Bronchial epithelial cell (primary cell): ENCODE measurements at places on chromosomes 2 and 18.

- no peak for DNase-seq
Observed at GRCh38 chr2:160952464-160953254, 207.6 kb upstream of the TANK start.

DNA sequence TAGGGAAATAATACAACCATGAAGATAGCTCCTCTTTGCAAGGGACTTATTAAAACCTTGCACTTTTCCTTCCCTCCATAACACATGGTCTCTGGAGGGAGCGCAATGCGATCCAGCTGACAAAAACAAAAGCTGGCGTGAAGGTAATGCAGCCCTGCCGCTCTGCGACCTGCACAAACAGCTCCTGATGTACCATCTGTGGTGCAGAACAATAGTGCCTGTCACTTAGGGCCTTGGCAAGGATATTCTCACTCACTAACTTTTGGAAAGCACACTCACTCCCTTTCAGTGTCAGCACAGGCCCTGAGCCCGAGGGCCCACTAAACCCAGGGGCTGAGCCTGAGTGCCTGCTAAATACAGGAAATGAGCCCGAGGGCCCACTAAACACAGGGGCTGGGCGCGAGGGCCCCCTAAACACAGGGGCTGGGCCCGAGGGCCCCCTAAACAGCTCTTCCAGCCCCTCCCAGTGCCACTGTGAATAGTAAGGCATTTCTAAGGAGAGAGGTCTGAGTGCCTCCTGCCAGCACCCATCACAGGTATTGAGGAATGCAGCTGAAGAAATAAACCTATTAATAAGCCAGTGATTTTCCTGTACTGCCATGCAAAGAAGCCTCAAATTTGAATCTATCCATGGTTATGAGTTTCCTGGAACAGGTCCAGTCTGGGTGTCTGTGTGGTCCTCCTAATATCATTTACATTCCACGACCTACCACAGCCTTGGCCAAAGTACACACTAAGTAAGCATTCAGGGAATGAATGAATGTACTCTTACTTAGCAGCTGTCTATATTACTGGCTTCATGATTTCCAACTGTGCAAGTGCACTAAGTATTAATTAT, 9.3 kb downstream of the L3MBTL4 start:
- DNase-seq: no peak

GRCh38 chr18:48734460-48734859, 195.6 kb downstream of the CTIF start:
- no peak for DNase-seq

GRCh38 chr2:191410646-191411436, 165.6 kb downstream of the MYO1B start:
- DNase-seq: no peak

DNA sequence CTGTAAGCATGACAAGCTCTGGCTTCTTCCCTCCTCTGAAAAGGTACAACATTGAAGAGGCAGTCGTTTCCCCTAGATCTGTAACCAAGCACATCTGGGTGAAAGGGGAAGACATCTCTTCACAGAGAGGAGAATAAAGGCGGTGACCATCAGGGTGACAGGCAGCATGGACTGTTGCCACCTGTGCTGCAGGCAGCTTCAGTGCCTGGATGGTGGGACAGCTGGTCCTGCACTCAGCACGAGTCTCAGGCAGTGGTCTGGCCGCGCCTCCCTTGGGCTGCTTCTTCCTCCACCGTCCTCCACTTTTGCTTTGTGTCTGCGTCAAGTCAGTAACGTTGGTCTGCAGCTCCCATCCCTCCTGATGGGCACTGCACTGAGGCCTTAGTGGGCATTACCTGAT, 264.4 kb downstream of the NEDD4L start:
- DNase-seq: no peak

- DNase-seq: no peak
Observed at GRCh38 chr2:107001062-107001461, 115.1 kb upstream of the ST6GAL2 start.

DNA sequence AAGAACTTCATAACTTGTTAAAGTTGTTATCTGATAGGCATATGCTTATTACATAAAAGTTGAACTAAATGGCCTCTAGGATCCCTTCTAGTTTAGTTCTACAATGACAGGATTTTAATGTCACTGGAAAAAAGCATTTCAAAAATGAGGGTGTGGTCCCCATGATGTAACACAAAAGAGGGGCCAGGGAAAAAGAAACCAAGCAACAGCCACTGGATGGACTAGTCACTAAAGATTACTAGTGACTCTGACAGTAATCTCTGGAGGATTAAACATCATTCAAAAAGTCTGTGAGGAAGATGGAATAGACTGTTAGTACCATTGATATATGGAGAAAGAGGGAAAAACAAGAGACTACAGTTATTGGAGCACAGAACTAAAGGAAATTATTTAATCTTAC, 22.6 kb downstream of the SEPTIN10 start:
- no peak for DNase-seq

- DNase-seq: no peak
Observed at GRCh38 chr2:164722616-164723338, 101.5 kb upstream of the GRB14 start.
